ENCODE measurements at places on chromosomes 4 and X.

GRCh38 chr4:186666252-186666651, 57.4 kb downstream of the FAT1 start:
- peak; percentile 74 for DNase-seq

GRCh38 chr4:140031061-140031460, 122.9 kb downstream of the MAML3 start:
- DNase-seq, result no peak

- DNase-seq, result no peak
These were observed 1206.1 kb downstream of the ARAP2 start for GRCh38 chr4:35038079-35038805.

DNA sequence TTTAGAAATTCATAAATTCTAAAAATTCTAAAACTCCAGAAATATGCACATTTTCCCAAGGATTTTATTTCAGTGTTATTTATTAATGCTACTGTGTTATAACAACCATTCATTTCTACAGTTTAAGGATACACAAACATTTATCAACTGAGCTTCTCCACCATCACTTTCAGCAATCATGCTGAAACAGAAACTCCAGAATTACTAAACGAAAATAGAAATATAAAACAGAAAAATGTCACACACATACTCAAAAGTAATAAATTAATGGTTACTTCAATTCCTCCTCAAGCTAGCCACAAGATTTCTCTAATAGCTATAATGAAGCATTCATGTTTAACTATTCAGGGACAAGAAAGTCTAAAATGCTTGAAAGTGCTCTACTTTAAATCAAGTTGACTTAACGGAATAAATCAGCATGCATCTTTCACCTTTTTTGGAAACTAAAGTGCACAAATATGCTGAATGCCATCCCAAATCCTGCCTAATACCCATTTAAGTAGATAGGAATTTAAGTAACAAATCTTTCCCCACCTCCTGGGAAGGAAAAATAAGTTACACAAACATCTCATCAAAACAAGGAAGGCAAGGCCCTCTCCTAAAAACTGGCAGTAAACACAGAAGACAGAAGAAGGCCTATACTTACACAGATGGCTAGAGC, 563 bp downstream of the FAM13A start:
- no peak for DNase-seq

DNA sequence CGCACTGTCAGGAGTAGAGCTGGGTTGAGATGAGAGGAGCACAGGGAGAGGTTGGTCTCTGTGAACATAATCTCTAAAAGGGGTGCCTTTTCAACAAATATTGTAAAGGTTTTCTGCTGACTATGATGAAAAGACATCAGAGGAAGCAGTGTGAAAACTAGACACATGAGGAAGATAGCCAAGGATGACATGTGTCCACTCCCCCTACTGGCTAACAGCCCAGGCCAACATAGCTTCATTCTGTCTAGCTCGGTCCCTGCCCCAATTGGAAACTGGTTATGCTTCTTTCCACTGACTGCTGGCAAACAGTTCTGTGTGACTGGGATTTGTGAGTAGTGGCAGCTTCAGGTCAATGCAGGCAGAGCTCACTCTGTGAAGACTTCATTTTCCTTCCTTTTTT, 115.4 kb upstream of the ESX1 start:
- DNase-seq, result peak; percentile 25

DNA sequence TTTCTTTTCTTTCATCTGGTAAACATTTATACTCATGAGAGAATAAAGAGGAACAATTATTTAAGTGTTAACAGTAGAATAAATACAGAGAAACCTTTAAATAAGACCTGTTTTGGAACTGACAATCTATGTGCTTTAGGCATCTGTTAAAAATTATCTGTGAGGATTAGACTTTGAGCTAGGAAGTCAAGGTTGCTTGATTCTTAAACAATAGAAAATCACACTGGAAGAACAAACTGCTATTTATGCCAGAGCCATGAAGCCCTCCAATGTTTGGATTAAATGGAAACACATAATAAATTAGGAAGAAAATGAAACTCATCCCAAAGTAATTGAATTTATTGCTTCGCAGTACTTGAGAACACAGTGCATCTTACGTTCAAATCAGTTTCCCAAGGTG, 207.2 kb upstream of the NPY2R start:
- DNase-seq, result no peak

Measured in LHCN-M2 (cell line).